ENCODE measurements at places on chromosomes 1 and 21. TPM values are rescaled to one million over a fixed set of nuclear protein-coding genes. Genes with fewer than 3 reads are reported as not detected.
A peak's percentile ranks its signal among the peaks of the same experiment; 100 is the strongest.

GRCh38 chr1:179883745-179884138, 1.7 kb downstream of the TOR1AIP1 start:
- H3K4me1 ChIP-seq = peaks cover 57% of the 10 kb centered on the region
- peak overlapping the region; percentile 98 for H3K27ac ChIP-seq
- H3K27me3 ChIP-seq = no peaks in the 10 kb centered on the region

DNA sequence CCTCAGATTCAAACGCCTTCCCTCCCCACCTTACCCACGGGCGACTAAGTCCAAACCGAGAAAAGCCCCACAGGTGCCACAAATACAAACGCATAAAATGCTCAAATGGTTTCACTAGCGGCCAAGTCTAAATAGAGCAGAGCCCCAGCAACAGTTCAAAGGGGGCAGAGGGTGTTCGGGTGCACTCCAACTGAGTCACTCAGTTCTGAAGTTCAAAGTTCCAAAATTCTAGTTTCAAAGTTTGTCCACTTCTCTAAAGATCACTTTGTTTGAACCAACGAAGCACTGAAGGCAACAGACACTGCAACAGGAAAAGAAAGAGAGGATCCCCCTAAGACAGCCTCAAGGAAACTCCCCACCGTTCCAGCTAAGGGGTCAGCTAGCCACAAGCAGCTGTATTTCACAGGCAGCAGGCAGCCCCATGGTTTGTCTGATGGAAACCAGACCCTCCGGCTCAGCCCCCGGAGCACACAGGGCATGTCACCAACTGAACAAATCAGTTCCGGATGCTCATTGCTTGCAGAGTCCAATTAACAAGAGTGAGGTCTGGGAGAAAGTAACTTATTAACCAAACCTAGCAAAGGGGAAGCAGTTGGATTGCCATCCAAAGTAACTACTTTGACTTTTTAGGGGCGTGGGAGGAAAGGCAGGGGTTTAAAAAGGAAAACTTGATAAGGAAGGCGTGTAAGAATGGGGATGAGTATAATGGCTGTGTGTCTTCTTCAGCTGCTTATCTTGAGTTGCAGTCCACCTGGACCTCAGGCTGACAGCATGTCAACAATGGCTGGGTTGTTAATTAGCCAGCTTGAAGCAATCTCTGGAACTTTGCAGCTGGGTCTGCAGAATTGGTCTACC, 1423.9 kb upstream of the PRMT6 start:
- no peak overlapping the region for H3K27ac ChIP-seq
- H3K36me3 ChIP-seq = no peaks in the 10 kb centered on the region
- no peak for DNase-seq
- no peaks in the 10 kb centered on the region for H3K4me1 ChIP-seq

DNA sequence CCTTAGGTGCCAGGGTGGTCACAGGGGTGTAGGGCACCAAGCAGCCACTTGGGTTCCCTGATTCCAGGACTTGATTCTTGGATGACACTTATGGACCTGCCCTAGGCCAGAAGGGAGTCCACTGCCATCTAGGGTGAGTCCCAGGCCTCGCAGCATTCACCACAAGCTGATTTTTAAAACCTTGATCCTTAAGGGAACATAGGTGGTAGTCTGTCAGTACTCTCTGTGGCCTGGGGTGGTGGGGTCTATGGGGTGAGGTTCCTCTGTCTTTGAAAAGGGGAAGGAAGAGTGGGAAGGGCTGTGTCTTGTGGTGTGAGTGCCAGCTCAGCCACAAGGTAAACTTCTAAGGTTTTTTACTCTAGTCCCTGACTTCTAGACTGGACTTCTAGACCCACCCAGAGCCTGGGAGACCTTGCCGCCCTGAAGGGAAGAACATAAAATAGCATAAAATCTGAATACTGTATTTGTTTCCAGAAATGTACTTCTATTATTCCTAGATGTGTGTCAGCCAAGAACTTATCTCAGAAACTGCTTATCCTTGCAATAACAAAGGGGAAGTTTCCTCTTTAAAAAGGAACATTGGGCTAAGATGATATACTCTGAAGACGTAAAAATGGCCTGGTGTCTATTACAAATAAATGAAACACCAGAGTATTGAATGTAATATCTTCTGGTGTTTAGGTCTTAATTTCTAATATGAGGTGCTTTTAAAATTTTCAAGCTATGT, 757.3 kb downstream of the LTN1 start:
- peaks cover 3% of the 10 kb centered on the region for H3K27me3 ChIP-seq
- H3K4me1 ChIP-seq = no peaks in the 10 kb centered on the region
- DNase-seq = no peak
- H3K27ac ChIP-seq = no peak overlapping the region
- no peak overlapping the region for H3K4me3 ChIP-seq

DNA sequence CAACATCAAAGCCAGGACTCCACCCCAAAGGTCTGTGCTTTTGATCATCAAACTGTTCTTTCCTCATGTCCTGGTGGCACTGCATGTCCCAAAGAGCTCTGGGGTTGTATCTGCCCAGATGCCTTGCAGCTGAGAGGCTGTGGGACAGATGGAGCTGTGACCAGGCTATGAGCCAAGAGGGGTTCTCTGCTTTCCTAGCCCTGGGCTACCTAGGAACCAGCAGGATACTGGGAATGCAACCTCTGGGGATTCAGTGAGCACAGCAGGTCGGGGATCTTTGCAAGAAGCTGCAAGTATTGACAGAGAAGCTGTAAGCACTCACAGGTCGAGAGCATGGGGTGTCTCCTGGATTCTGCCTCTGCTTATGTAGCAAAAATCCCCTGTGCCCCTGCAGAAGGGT, 186.6 kb downstream of the GRIK3 start:
- H3K27ac ChIP-seq = no peak overlapping the region
- no peaks in the 10 kb centered on the region for H3K4me1 ChIP-seq
- no peak for DNase-seq
- no peaks in the 10 kb centered on the region for H3K36me3 ChIP-seq
- peaks cover 9% of the 10 kb centered on the region for H3K27me3 ChIP-seq

Gene ERI3
- total RNA-seq = 36.7 TPM

Gene UBASH3A
- 39.0 TPM for total RNA-seq

DNA sequence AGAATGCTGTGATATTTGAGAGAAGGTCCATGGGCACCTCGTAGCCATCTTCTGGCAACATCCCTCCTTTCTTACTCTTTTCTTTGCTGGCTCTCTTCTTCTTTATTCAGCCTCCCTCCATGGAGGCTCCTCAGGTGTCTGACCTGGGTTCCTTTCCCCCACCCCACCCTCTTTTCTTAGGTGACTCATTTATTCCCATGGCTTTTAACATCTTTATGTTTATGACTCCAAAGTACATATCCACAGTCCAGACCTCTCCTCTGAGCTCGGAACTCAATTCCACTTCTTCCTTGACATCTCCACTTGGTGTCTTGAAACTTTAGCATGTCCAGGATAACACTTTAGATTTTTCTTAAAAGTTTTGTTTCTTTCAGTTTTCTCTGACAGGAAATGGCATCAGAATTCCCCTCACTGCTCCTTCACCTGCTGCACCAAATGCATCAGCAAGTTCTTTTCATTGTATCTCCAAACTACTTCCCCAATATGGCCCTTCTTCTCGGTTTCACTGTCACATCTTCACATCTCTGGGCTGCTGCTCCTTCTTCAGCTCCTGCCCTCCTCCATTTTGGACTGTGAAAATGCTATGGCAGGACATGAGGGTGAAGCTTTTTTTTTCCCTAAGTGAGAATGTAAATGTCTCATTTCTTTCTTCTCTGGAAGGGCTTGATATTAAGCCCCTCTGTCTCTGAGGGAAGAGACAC, 95.9 kb downstream of the GIPC2 start:
- H3K27me3 ChIP-seq = no peaks in the 10 kb centered on the region
- DNase-seq = no peak
- H3K4me1 ChIP-seq = peaks cover 17% of the 10 kb centered on the region

DNA sequence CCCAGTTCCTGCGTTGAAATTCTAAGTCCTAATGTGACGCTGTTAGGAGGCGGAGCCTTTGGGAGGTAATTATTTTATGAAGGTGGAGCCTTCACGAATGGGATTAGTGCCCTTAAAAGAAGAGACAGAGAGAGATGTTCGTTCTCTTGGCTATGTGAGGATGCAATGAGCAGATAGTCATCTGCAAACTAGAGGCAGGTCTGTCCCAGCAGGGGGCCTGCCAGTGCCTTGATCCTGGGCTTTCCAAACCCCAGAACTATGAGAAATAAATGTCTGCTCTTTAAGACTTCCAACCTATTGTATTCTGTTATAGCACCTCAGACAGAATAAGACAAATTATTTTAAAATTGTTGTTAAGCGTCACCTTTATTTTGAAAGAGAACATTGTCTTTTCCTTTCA, 123.1 kb upstream of the KCNJ6 start:
- peaks cover 13% of the 10 kb centered on the region for H3K27me3 ChIP-seq
- no peak overlapping the region for H3K27ac ChIP-seq
- no peaks in the 10 kb centered on the region for H3K4me1 ChIP-seq
- H3K36me3 ChIP-seq = no peaks in the 10 kb centered on the region
- no peak overlapping the region for H3K4me3 ChIP-seq
- no peak for DNase-seq

Gene BTG2
- 114 TPM for total RNA-seq

Gene OR10J1
- total RNA-seq = not detected

DNA sequence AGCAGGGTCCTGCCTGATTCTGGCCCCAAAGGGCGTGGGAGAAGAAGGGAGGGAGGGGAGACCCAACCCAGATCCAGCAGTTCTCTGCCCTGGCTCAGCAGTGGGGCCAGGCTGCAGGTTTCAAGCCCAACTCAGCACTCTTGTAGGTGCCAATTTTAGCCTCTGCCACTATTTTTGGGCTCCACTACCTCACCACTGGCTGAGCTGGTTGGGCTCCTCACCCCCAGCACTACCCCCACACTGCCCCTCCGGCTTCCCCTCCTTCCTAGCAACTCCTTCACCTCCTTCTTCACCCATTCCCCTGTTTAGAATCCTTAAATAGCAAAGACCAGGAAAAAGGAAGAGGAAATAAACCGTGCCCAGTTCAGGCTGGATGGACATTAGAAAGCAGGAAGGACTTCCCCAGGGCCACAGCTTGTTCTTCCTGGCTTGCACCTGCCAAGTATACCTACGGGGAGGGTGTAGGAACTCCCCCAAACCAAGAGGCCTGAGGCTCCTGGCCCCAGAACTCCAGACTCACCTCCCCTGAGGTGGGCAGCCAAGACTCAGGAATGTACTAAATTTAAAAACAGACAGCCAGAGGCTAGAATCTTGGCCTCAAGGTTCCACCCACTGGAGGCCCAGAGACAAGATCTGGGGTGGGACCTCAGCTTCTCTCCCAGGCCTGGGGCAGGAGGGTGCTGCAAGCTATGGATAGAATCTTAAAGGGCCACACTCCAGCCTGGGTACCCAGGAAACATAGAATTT, 1.4 kb upstream of the ARHGEF2 start:
- H3K27ac ChIP-seq = peak overlapping the region; percentile 96
- H3K4me1 ChIP-seq = peaks cover 58% of the 10 kb centered on the region
- H3K4me3 ChIP-seq = peak overlapping the region; percentile 100

Gene ITLN1
- not detected for total RNA-seq
